Cardiac muscle cell (in vitro differentiated cells and primary cell): ENCODE measurements at places on chromosomes 2 and 18. TPM values are rescaled to one million over a fixed set of nuclear protein-coding genes. Genes with fewer than 3 reads are reported as not detected.
A peak's percentile ranks its signal among the peaks of the same experiment; 100 is the strongest.

The PER2 gene
- 1.4 and 4.6 TPM in 2 replicates for polyA plus RNA-seq

The MEP1B gene
- 0.34 TPM in 1 of 2 replicates, not detected in the other for polyA plus RNA-seq

DNA sequence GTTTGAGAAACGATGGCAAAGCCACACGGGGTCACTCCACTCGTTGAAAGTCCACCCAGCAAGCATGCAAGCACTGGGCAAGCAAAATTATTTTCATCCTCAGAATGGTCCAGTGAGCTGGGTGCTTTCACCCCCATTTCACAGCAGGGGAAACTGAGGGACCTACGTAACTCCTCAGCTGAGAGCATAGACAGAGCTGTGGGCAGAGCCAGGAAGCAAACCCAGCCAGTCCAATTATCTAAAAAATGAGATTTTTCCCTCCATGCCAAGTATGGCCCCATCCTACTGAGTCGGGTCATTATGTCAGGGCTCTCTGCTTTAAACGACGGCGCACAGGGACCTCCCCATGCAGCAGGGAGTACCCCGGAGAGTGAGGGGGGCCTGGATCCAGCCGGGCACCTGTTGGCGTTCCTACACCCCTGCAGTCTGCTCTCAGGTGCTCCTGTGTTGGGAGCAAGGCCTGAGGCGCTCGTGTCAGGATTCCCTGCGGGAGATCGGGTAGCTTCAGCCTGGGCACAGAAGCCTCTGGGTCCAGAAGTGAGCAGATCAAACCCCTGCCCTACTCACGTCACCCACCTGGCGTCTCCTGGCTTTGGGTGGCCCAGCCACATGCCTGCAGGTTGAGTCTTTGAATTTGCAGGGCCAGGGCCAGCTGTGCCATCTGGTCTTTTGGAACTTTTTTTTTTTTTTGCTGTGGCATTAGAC lies 17.3 kb downstream of the TWIST2 start:
- H3K27ac ChIP-seq: no peak overlapping the region
- H3K27me3 ChIP-seq: no peaks in the 10 kb centered on the region
- no peaks in the 10 kb centered on the region for H3K4me1 ChIP-seq
- no peak overlapping the region for H3K4me3 ChIP-seq
- H3K36me3 ChIP-seq: no peaks in the 10 kb centered on the region

The SGPP2 gene
- polyA plus RNA-seq: 11.6 and 16.2 TPM in 2 replicates

The ABCG8 gene
- 0.04 TPM in 1 of 2 replicates, not detected in the other for polyA plus RNA-seq

The GNLY gene
- polyA plus RNA-seq: not detected in 2 replicates

The MPP4 gene
- 0.15 TPM in 1 of 2 replicates, not detected in the other for polyA plus RNA-seq

The CDCA7 gene
- 28.6 and 42.3 TPM in 2 replicates for polyA plus RNA-seq

- no peak for DNase-seq
- H3K4me1 ChIP-seq: no peaks in the 10 kb centered on the region
- no peak overlapping the region for H3K27ac ChIP-seq
- no peak overlapping the region for H3K4me3 ChIP-seq
- no peaks in the 10 kb centered on the region for H3K36me3 ChIP-seq
These were observed 54.3 kb downstream of the ST3GAL5 start for GRCh38 chr2:85834466-85834865.

DNA sequence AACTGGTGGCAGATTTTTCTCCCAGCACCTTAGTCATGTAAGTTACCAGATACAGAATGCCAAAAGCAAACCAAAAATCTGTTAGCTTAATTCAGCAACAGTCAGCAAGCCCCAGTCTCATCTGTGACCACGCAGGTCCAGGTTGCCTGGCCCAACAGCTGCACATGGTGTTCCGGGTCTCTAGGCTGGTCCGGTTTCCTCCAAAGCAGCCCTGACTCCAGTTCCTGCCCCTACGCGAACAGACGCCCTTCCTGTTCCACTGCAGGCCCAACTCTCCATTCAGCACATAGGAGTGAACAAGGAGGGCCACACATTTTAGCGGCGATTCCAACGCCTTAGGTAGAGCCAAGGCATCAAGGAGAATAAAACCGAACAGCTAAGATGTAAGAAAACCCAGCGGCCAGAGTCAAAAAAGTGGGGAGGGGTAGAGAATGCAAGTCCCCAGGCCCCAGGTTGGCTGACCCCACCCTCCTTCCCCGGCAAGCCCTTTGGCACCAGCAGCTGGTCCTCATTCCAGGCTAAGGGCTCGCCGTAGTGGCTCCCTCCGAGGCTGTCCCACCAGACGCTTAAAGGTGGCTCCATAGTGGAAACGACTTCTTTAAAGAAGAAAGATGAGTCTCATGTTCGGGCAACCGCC lies 1.5 kb downstream of the STK25 start:
- peaks cover 22% of the 10 kb centered on the region for H3K4me1 ChIP-seq
- H3K4me3 ChIP-seq: peak overlapping the region; percentile 94
- DNase-seq: no peak
- H3K36me3 ChIP-seq: no peaks in the 10 kb centered on the region
- H3K27ac ChIP-seq: no peak overlapping the region

GRCh38 chr18:49174478-49174877 lies 223.7 kb upstream of the SMAD7 start:
- peak; percentile 87 for DNase-seq
- no peak overlapping the region for H3K4me3 ChIP-seq
- no peaks in the 10 kb centered on the region for H3K36me3 ChIP-seq
- H3K27me3 ChIP-seq: no peaks in the 10 kb centered on the region
- peaks cover 2% of the 10 kb centered on the region for H3K4me1 ChIP-seq
- H3K27ac ChIP-seq: no peak overlapping the region

The CNTNAP5 gene
- not detected in 2 replicates for polyA plus RNA-seq

DNA sequence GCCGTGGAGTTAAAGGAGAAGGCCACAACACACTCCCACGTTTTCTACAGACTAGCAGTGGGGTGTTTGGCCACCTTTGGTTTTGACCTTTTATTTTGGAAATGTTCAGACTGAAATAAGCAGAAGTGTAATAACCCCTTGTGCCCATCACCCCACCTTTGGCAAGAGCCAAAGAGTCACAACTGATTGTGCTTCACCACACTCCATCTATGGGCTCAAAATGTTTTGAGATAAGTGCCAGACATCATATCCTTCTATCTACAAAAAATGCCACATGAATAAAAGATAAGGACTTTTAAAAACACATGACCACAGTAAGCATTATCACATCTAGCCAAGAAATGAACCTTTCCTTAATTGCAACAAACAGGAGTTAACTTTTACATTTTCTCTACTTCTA lies 9.9 kb upstream of the GPR35 start:
- H3K27ac ChIP-seq: no peak overlapping the region
- no peak for DNase-seq
- no peaks in the 10 kb centered on the region for H3K27me3 ChIP-seq
- no peaks in the 10 kb centered on the region for H3K4me1 ChIP-seq
- no peak overlapping the region for H3K4me3 ChIP-seq

DNA sequence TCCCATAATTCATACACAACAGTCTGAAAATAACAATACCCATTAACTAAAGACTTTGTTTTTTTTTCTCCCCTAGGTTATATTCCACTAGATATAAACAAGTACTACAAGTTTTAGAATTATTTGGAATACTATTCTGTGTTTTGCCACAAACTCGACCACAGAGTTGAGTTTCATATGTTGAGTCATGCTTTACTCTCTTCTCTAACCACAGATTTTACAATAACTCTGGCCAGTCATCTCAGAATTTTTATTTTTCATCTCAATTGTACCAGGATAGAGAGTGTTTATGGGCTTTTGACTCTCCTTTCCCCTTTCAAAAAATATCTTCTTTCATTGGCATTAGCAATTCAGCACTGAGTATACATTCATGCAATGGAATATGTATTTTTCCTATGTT lies 348.7 kb upstream of the GALNT5 start:
- H3K36me3 ChIP-seq: no peaks in the 10 kb centered on the region
- DNase-seq: peak; percentile 56
- no peaks in the 10 kb centered on the region for H3K4me1 ChIP-seq
- H3K4me3 ChIP-seq: no peak overlapping the region

DNA sequence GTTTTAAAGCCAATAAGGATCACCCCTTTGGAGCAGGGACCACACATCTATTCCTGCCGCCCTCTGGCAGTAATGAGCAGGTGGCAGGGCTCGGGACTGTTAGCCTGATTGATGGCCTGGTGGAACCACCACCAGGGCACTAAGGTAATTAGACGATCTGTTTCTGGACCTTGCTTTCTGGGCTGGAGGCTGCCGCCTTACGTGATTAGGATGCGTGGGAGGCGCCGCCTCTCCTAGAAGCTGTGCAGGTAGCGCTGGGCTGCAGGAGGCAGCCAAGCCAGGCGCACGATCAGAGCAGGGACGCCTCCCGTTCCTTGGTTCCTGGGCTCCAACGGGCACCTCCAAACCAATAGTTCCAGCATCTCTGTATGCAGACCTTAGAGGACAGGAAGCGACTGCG lies 242.6 kb upstream of the RAB12 start:
- peaks cover 17% of the 10 kb centered on the region for H3K27me3 ChIP-seq
- no peak overlapping the region for H3K4me3 ChIP-seq
- no peak overlapping the region for H3K27ac ChIP-seq
- H3K4me1 ChIP-seq: peaks cover 16% of the 10 kb centered on the region
- no peaks in the 10 kb centered on the region for H3K36me3 ChIP-seq

The INO80D gene
- 2.7 and 7.3 TPM in 2 replicates for polyA plus RNA-seq

DNA sequence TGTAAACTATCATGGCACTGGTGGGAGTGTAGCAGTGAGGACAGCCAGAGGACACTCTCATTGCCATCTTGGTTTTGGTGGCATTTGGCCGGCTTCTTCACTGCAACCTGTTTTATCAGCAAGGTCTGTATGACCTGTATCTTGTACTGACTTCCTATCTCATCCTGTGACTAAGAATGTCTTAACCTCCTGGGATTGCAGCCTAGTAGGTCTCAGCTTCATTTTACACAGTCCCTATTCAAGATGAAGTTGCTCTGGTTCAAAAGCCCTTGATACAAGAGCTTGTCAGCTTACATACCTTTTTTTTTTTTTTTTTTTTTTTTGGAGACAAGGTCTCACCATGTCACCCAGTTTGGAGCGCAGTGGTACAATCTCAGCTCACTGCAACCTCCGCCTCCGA lies 110.9 kb downstream of the METTL8 start:
- H3K4me1 ChIP-seq: peaks cover 10% of the 10 kb centered on the region
- H3K4me3 ChIP-seq: no peak overlapping the region
- H3K36me3 ChIP-seq: no peaks in the 10 kb centered on the region
- no peak overlapping the region for H3K27ac ChIP-seq
- no peak for DNase-seq

The TXNL4A gene
- polyA plus RNA-seq: 287 and 318 TPM in 2 replicates

- DNase-seq: peak; percentile 87
- peaks cover 19% of the 10 kb centered on the region for H3K4me1 ChIP-seq
- H3K27me3 ChIP-seq: no peaks in the 10 kb centered on the region
- H3K27ac ChIP-seq: peak within 1 kb of the TSS; percentile 92
- H3K36me3 ChIP-seq: no peaks in the 10 kb centered on the region
These were observed at the start of gene HNMT for GRCh38 chr2:137964066-137964858. Gene HNMT (plus strand): TSS chr2:137964473. CDS start chr2:137964492, 19 bp downstream.

DNA sequence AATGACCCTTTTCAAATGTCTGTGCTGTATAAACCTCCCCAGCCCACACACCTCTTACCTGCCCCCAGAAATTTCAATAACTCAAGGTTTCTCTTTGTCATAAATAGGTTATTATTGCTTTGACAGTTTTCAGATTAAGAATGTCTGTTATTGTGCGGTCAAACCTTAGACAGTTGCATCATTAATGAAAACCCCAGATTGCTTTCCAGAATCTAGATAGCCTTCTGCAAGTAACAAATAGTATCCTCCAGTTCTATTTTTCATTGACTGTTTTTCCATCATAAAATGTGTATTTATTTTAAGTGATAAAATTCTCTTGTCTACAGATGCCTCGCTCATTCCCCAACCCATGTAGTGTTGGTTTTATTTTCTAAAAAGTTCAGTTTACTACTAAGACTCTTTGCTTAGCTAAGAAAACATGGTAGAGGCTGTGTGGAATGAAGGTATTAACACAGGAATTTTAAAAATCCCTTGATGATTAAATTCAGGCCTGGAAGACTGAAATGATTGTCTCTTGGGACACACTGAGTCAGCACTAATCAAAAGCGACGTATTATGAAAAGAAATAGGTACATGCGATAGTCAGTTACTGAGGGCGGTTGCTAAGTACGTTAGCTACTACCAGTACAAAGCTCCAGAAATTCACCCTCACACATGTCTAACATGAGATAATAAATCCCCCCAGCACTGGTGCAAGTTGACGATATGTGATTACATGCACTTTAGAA lies 38.4 kb upstream of the ITGAV start:
- no peak for DNase-seq
- H3K36me3 ChIP-seq: no peaks in the 10 kb centered on the region
- no peak overlapping the region for H3K4me3 ChIP-seq
- H3K27ac ChIP-seq: no peak overlapping the region

GRCh38 chr2:54724560-54725342 lies 1.3 kb downstream of the EML6 start:
- no peak overlapping the region for H3K27ac ChIP-seq
- H3K4me3 ChIP-seq: peak overlapping the region; percentile 90
- peaks cover 71% of the 10 kb centered on the region for H3K27me3 ChIP-seq
- no peaks in the 10 kb centered on the region for H3K4me1 ChIP-seq
- H3K36me3 ChIP-seq: no peaks in the 10 kb centered on the region

GRCh38 chr2:46241344-46241743 lies 55.9 kb upstream of the EPAS1 start:
- no peaks in the 10 kb centered on the region for H3K4me1 ChIP-seq
- no peak for DNase-seq
- no peaks in the 10 kb centered on the region for H3K36me3 ChIP-seq
- no peaks in the 10 kb centered on the region for H3K27me3 ChIP-seq
- H3K27ac ChIP-seq: no peak overlapping the region

DNA sequence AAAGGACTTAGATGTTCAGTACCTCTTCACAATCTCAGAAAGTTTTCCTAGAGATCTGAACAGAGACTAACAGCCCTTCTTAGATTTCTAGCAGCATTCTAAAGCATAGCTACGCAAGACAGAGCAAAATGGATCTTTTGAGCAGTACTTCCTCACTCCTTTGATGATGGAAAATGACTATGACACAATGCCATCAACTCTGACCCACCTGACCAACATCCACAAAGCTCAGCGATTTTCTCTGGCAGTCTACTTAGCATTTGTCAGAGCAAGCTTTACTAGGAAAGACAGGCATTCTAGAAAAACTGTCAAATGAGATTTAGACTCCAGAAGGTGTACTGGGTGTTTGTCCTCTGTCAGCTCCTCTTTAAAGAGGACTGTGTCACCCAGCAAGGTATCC lies 180.9 kb upstream of the ACVR2A start:
- no peaks in the 10 kb centered on the region for H3K27me3 ChIP-seq
- H3K36me3 ChIP-seq: no peaks in the 10 kb centered on the region
- no peak overlapping the region for H3K4me3 ChIP-seq
- H3K27ac ChIP-seq: no peak overlapping the region
- no peak for DNase-seq

The PLB1 gene
- 0.25 and 1.1 TPM in 2 replicates for polyA plus RNA-seq

DNA sequence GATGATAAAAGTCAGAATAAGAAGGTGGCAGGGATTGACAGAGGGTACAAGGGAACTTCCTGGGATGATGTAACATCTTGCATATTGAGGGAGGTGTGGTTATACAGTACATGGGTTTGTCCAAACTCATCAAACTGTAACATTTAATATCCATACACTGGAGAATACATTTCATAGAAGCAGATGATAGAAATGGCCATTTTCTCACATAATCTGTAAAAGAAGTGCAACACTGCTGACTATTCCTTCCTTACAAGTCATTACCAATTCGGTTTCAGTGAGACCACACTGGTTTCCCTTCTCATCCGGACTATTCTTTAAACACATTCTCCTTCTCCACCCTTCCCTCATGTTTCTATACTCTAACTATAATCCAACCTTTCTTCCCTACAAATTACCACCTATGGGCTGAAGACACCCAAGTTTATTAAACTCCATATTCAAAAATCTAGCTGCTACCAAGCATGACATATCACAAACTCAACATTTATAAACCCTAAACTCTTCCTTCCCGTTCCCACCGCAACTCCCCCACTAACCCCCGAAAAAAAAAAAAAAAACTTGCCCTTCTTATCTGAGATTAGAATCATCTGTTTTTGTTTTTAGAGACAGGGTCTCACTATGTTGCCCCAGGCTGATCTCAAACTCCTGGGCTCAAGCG lies 1.6 kb downstream of the COX7A2L start:
- peak overlapping the region; percentile 96 for H3K4me3 ChIP-seq
- peaks cover 19% of the 10 kb centered on the region for H3K4me1 ChIP-seq
- H3K36me3 ChIP-seq: no peaks in the 10 kb centered on the region
